ENCODE measurements at places on chromosomes 2 and 18. TPM values are rescaled to one million over a fixed set of nuclear protein-coding genes. Genes with fewer than 3 reads are reported as not detected.
A peak's percentile ranks its signal among the peaks of the same experiment; 100 is the strongest.

- H3K27ac ChIP-seq: peak overlapping the region; percentile 50
- peaks cover 83% of the 10 kb centered on the region for H3K27me3 ChIP-seq
- DNase-seq: no peak
- H3K36me3 ChIP-seq: no peaks in the 10 kb centered on the region
Observed at GRCh38 chr2:70553334-70553583, 367 bp downstream of the TGFA start.

DNA sequence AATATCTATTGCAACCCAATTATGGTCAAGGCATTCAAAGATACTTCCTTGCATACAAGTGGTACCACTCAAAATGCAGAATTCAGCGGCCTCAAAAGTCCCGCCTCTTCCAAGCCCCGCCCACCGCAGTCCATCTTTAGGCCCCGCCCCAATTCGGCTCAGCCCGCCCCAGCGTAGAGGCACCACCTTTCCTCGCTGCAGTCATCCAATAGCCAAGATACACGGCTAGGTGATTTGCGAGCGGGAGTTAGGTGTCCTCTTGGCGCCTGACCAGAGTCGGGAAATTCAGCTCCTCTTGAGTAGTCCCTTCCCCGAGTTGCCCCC, 431 bp upstream of the SEC11C start:
- peaks cover 43% of the 10 kb centered on the region for H3K27me3 ChIP-seq
- peak; percentile 61 for DNase-seq
- peaks cover 14% of the 10 kb centered on the region for H3K4me1 ChIP-seq
- peak overlapping the region; percentile 94 for H3K27ac ChIP-seq

GRCh38 chr2:62724886-62725711, 19.6 kb downstream of the EHBP1 start:
- no peak overlapping the region for H3K27ac ChIP-seq
- peaks cover 24% of the 10 kb centered on the region for H3K36me3 ChIP-seq
- H3K27me3 ChIP-seq: no peaks in the 10 kb centered on the region

DNA sequence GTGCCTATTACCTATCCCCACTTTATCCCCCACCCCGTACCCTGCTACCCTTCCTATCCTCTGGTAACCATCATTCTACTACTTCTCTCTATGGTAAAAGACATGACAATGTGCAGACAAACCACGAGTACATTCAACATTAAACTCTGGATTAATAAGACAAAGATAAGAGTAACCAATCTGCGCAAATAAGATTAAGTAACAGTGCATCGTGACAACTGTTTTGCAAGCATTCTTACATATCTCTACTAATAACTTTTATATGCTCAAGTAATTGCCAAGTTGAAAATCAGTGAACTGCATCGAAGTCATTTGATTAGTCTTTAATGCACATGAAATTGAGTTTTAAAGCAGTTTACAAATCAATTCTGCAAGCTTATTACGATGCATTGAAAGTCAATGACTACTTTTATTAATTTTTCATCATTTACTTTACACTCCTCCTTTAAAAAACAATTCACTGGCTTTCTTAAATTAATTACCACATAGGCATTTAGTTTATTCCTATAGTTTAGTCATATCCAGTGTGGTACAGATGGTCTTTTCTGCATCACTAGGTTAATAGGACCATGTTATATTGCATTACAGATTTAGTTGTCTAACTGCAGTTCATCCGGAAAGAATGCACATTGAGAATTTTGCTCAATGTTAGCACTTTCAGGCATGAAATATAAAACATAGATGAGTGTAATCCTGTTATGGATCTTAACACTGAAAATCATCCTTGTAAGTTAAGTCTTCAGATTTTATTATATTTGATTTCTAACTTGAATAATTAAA, 178.1 kb downstream of the GCA start:
- peaks cover 1% of the 10 kb centered on the region for H3K27me3 ChIP-seq
- no peaks in the 10 kb centered on the region for H3K4me1 ChIP-seq
- H3K27ac ChIP-seq: no peak overlapping the region
- DNase-seq: no peak
- H3K36me3 ChIP-seq: no peaks in the 10 kb centered on the region

DNA sequence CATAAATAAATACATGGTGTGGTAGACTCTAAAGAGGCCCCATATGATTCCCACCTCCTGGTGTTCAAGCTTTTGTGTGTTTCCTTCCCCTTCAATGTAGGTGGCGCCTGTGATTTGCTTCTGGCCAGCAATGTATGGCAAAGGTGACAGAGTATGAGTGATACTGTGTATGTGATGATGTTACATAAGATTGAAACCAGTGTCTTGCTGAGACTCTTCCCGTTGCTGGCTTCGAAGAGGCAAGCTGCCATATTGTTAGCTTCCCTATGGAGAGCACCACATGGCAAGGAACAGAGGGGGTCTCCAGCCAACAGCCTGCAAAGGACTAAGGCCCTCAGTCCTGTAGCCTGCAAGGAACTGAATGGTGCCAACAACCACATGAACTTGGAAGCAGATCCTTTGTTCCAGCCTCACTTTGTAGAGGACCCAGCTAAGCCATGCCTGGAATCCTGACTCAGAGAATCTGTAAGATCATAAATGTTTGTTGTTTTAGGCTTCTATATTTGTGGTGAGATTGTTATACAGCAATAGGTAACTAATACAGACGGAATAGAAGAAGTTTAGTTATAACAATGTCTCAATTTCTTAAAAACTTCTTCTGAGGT, 1.7 kb upstream of the SMAD4 start:
- peaks cover 9% of the 10 kb centered on the region for H3K36me3 ChIP-seq
- H3K4me3 ChIP-seq: peak overlapping the region; percentile 91
- DNase-seq: no peak
- peak overlapping the region; percentile 100 for H3K27ac ChIP-seq

GRCh38 chr18:44341759-44342158, 338.9 kb upstream of the SETBP1 start:
- peaks cover 4% of the 10 kb centered on the region for H3K4me1 ChIP-seq
- H3K4me3 ChIP-seq: no peak overlapping the region
- DNase-seq: no peak
- no peaks in the 10 kb centered on the region for H3K27me3 ChIP-seq
- H3K36me3 ChIP-seq: peaks cover 7% of the 10 kb centered on the region

GRCh38 chr2:221590861-221591365, 18.8 kb upstream of the EPHA4 start:
- DNase-seq: no peak
- H3K4me3 ChIP-seq: no peak overlapping the region
- no peaks in the 10 kb centered on the region for H3K36me3 ChIP-seq
- H3K4me1 ChIP-seq: peaks cover 10% of the 10 kb centered on the region
- peaks cover 16% of the 10 kb centered on the region for H3K27me3 ChIP-seq
- no peak overlapping the region for H3K27ac ChIP-seq

Gene RETREG2
- total RNA-seq: 70.0 TPM

DNA sequence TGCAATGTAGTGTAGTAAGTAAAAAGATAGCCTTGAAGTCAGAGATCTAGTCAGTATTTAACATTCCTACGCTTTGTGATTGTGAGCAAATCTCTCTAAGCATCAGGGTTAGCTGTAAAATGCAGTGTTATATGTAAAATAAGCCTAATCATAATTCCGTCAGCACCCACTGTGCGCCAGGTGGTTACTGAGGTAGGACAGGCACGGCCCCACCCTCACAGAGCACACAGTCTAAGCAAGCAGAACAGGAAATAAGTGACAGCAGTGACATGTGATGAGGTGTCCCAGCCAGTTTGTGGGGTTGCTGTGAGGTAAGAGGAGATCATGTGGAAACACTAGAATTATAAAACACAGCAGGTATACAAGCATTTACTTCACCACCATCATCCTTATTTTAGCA, 267.1 kb downstream of the ICOS start:
- H3K4me1 ChIP-seq: peaks cover 9% of the 10 kb centered on the region
- H3K27me3 ChIP-seq: peaks cover 13% of the 10 kb centered on the region
- no peaks in the 10 kb centered on the region for H3K36me3 ChIP-seq
- DNase-seq: no peak

- H3K27ac ChIP-seq: no peak overlapping the region
- peaks cover 11% of the 10 kb centered on the region for H3K4me1 ChIP-seq
- H3K4me3 ChIP-seq: no peak overlapping the region
- DNase-seq: peak; percentile 20
- peaks cover 6% of the 10 kb centered on the region for H3K36me3 ChIP-seq
- H3K27me3 ChIP-seq: peaks cover 5% of the 10 kb centered on the region
Observed at GRCh38 chr18:77146249-77147080, 13.9 kb upstream of the MBP start.

Gene FNDC4
- total RNA-seq: 8.1 TPM

GRCh38 chr2:54809819-54810218, 86.4 kb downstream of the EML6 start:
- no peaks in the 10 kb centered on the region for H3K27me3 ChIP-seq
- peaks cover 23% of the 10 kb centered on the region for H3K4me1 ChIP-seq
- peak overlapping the region; percentile 62 for H3K27ac ChIP-seq
- no peak overlapping the region for H3K4me3 ChIP-seq
- no peak for DNase-seq
- H3K36me3 ChIP-seq: no peaks in the 10 kb centered on the region

DNA sequence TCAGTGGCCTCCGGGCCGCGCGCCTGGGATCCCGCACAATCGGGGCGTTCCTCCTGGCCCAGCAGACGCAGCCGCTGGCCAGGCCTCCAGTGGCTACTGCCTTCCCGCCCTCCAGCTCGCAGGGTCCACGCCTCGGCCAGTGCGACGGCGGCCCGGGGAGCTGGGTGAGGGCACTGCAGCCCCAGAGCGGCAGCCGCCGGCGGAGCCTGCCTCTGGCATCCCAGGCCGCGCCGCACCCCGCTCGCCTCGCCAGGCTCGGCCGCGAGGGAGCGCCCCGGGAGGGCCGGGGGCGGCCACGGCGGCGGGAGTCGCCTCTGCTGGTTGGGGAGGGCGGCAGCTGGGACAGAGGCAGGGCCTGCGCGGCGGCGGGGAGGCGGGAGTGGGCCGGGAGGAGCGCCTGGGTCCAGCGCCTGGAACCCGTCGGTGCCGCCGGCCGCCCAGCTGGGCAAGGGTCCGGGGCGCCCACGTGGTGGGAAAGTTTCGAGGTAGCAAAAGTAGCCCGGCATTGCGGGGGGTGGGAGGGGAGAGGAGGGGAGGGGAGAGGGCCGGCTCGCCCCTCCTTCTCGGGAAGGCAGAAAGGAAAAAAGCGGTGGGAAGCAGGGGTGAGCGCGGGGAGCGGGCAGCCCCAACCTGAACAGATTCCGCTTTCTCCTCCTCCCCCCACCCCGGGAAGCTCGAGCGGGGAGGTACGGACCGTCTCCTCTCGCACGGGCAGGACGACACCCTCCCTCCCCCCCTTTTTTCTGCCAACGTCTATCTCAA, 1.5 kb upstream of the INHBB start:
- no peak for DNase-seq
- peaks cover 15% of the 10 kb centered on the region for H3K4me1 ChIP-seq
- H3K27ac ChIP-seq: no peak overlapping the region
- H3K36me3 ChIP-seq: no peaks in the 10 kb centered on the region

DNA sequence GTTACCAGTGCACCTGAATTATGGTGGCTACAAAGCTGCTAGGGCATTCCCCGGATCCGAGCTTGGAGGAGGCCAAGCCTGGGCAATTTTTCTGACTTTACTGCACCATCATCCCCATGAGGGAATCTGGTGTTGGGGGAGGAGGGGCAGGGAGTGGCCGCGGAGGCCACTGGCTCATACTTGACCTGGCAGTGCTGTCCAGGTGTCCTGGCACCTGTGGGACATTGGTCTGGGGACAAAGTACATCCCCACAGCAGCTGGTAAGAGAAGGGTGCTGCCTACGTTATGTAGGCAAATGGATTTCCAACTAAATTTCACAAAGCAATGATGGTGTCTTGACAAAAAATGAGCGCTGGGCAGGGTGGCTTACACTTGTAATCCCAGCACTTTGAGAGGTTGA, 48.3 kb downstream of the KLHL29 start:
- H3K27me3 ChIP-seq: no peaks in the 10 kb centered on the region
- H3K4me1 ChIP-seq: peaks cover 30% of the 10 kb centered on the region
- peaks cover 2% of the 10 kb centered on the region for H3K36me3 ChIP-seq

All from mesothelial cell of epicardium (in vitro differentiated cells).